ENCODE measurements at places on chromosomes 6 and 20. TPM values are rescaled to one million over a fixed set of nuclear protein-coding genes. Genes with fewer than 3 reads are reported as not detected.

SLC22A2 gene
- not detected for total RNA-seq

- no peak for DNase-seq
Observed at GRCh38 chr20:1829531-1829930, 65.7 kb upstream of the SIRPA start.

GRCh38 chr6:24959319-24959718 is 23.6 kb upstream of the RIPOR2 start:
- DNase-seq, result no peak

- DNase-seq, result no peak
Observed at GRCh38 chr6:162942866-162943265, 215.1 kb downstream of the PACRG start.

ECT2L gene
- not detected for total RNA-seq

PRICKLE4 gene
- 7.7 TPM for total RNA-seq

DNA sequence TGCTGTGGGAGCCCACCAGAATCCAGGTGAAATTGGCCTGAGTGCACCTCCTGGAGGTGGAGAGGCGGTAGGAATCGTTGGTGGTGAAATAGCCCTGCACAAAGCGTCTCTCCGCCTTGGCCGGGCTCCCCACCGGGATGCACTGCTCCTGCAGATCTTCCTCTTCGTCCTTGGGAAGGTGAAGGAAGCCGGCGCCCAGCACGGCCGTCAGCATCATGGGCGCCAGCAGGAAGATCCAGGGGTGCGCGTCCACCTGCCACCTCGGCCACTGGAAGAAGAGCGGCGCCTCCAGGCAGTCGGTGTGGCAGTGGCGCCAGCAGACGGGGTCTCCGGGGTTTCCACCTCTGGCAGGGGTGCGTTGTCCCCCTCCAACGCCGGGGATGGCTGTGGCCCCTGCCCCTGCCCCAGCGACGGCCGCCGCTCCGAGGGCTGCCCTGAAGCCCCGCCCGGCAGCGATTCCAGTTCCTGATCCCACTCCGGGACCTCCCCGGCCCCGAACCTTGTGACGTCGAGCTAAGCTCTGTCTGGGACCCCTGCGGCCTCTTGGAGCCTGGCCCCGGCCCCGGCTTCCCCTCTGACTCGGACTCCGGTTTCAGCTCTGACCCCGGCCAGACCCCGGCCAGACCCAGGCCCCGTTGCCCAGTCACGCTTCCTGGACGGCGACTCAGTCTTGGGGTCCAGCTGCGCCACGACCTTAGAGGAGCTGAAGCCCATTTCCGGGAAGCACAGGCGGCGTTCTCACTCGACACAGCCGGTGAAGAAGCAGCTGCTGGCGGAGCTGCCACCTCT is 91.9 kb downstream of the CD164 start:
- DNase-seq, result no peak

All from G401 (cell line).